ENCODE measurements at places on chromosomes 12 and 14.

GRCh38 chr14:59360923-59361794, 104.0 kb downstream of the GPR135 start:
- DNase-seq, result no peak

GRCh38 chr14:96795109-96795828, 1.9 kb upstream of the VRK1 start:
- no peak for DNase-seq

DNA sequence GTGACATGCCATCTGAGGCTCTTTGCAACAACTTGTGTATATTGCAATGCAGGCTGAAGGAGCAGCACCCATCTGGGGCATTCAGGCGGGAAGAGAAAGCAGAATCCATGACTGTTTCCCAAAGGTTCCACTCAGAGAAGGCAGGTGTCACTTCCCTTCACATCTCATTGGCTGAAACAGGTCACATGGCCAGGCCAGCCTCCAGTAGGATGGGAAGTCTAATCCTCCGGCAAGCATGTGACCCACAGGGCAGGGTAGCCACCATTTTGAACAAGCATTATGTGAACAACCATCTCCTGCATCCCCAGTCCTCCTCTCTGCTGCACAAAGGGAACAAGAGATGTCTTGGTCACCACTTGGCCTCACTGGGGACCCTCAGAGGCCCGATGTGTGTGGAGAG, 70.6 kb downstream of the RIN3 start:
- no peak for DNase-seq

DNA sequence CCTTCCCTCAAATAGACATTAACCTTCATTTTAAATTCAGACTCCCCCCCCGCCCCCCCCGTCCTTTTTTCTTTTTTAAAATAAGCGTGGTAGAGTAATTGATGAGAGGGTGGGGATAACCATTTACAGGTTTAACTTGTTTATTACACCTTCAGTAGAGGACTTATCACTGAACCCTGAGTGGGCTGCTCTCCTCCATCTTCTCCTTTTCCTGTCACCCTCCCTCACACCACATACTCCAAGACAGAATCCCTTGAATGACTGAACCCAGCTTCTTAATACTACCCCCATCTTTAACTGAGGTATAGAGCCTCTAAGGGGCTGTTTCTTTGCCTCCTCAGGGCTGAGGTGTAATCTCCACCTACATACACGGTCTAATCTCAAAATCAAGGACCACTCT, 3.7 kb upstream of the IKZF4 start:
- DNase-seq, result no peak

DNA sequence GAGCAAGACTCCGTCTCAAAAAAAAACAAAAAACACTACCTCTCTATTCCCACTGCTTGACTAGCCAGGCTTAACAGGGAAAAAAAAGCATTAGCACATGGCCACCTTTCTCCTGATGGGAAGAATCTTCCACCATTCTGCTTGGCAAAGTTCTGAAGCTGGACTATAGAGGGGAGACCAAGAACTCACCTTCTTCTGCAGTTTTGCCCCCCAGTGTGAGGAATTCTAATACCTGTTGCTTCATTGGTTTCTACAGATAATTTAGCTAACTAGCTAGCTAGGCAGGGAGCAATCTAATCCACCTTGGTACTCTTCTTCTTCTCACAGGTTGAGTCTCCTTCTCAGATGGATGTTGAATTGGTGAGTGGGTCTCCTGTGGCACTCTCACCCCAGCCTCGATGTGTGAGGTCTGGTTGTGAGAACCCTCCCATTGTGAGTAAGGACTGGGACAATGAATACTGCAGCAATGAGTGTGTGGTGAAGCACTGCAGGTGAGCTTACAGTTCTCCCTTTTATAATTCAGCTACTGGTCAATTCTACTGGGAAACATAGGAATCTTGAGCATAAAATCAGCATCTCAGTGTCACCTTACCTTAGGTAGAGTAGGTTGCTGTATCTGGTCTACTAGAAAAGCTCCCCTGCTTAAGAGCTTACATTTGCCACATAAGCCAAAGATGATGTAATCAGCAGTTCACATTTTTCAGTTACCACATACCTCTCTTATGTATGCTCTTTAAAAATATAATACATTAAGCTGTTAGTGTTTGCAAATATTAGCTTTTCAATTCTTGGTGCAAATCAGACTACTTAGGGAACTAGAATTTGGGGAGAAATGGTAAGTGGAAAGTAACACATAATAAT, 16.0 kb downstream of the METTL3 start:
- no peak for DNase-seq

DNA sequence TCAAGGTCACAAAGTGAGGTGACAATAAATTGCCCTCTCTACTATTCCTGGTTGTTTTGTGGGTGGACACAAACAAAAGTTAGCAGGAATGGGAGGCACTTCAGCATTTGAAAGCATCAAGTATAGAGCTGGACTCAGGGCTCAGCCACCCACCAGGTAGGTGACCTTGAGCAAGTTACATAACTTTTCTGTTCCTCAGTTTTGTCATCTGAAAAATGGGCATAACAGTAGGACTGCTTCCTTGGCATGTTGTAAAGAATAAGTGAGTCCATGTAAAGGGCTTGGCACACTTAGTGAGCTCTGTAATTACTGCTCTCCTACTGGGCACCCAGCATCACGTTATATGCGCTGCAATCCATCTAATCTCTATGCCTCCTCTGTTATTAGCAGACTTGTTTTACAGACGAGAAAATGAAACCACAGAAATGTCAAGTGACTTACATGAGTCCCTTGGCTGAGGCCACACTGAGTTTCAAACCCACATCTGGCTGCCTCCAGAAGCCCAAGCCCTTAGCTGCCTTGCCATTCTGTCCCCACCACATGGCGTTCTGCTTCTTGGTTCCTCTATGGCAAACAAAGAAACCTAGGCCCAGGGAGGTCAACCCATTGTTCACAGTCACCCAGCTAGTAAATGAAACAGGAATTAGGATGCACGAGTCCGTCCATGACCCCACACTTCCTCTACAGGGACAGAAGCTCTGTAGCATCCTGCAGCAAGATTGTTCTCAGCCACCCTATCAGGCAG, 63.2 kb upstream of the SLC24A4 start:
- DNase-seq, result peak; percentile 63

DNA sequence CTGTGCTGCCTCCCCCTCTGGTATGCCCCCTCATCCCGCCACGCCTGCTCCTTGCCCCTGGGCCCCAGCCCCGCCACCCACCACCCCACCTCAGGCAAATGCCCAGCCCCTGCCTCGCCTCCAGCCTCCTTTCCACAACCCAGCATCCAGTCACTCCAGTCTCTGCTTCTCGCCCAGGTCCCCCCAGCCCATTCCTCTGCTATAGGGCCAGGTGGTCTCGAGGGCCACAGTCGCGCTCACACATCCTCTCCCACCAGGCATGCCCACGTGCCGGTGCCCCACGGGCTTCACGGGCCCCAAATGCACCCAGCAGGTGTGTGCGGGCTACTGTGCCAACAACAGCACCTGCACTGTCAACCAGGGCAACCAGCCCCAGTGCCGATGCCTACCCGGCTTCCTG, 6.1 kb upstream of the NXPH4 start:
- no peak for DNase-seq

DNA sequence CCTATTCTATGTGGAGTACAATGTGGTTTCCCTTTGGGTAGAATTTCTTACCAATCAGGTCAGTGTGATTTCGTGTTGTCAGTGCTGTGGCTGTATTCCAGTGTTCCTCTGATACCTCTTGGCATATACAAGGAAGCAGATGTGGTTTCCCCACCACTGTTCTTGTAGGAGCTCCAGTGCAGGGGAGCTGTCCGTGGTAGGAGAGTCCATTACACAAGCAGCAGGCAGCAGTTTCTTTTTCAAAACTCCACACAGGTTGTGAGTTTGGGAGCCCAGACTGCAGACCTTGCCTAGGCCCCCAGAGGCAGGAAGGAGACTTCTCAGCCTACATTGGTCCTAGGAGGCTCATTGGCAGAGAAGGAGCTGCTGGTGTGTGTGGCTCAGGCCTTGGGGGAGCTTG, 452.8 kb downstream of the AACS start:
- no peak for DNase-seq

- no peak for DNase-seq
Measured at GRCh38 chr14:32821964-32822653, 116.6 kb upstream of the NPAS3 start.

- DNase-seq, result no peak
Measured at GRCh38 chr12:124434354-124434753, 133.1 kb downstream of the NCOR2 start.

All from GM13976 (cell line).